NCI-H526 treated with DMSO at 0.1 percent for 48 hours (cell line): ENCODE measurements at places on chromosomes 4 and X.

- DNase-seq: no peak
Observed at GRCh38 chrX:65873385-65873784, 166.5 kb downstream of the VSIG4 start.

GRCh38 chr4:113636877-113637276, 124.7 kb downstream of the CAMK2D start:
- peak; percentile 38 for DNase-seq

GRCh38 chrX:52983321-52984000, 25.1 kb upstream of the FAM156A start:
- DNase-seq: no peak

GRCh38 chrX:46588263-46588662, 14.7 kb downstream of the CHST7 start:
- no peak for DNase-seq

DNA sequence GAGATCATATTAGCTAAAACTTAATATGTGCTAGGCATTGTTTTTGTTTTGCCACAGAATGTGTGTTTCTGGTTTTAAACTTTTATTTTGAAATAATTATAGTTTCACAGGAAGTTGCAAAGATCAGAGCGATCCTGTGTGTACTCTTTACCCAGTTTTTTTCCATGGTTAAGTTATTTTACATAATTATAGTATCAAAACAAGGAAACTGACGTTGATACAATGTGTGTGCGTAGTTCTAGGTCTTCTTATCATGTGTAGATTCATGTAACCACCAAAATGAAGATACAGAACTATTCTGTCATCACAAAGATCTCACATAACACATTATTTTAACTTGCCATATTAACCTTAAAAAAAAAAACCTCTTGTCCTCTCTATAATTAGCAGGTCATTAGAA, 69.2 kb downstream of the BLTP1 start:
- no peak for DNase-seq

DNA sequence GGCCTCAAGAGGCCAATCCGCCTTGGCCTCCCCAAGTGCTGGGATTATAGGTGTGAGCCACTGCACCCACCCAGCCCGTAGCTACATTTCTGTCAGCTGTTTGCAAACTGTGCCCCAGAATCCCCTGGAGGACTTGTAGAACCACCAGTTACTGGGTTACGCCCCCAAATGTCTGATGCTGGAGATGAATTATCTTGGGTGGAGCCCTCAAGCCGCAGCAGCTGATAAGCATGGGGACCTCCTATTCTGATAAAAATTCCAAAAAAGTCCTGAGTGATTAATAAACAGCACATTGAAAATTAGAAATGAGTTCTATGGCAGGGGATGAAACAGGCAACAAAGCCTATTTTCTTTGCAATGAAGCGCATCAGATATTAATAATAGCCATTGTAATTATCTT, 105.0 kb downstream of the PTTG2 start:
- no peak for DNase-seq

GRCh38 chrX:45806410-45807121, 605.9 kb upstream of the DIPK2B start:
- no peak for DNase-seq

DNA sequence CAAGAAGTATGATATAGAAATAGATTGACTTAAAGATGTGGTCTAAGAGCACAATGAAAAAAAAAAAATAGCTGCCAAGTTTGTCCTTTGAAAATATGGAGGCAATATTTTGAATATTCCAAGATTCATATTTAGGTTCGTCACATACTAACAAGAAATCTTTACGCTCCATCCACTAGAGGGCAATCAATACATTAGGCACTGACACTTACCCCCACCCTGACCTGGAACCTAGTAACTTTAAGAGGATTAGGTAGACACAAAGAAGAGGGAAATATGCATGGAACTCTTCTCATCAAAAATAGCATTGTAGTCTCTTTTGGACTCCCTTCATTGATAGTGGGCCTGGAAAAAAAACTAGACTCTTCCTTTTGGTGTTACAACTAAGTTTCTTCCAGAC, 1108.1 kb downstream of the PCDH19 start:
- DNase-seq: peak; percentile 23

DNA sequence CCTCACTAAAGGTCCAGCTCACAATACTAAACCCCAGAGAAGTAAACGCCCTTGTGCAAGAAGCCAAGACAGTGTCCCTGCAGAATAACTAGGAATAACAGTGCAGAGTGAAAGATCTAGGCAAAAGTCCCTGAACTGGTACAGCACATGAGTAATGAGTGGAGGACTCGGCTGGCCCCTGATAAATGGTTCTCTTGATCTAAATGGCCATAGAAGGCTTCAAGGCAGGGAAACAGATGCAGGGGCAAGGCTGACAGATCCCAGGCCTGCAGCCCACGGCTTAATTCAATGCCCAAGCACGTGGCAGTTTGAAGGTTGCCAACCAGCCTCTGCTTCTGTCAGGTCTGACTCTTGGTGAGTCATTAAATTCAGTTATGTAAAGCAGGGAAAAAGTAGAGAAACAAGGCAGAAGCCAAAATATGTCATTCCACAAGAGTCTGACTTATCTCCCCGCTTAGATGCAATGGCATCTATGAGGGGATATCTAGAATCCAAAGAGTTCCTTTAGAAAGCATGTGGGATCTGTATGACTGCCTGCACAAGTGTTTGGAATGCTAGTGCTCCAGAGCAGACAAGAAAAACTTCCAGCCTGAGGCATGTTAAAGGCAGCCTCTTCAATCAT, 121.3 kb downstream of the PRDM5 start:
- no peak for DNase-seq
